ENCODE measurements at places on chromosomes 12 and 14.
A peak's percentile ranks its signal among the peaks of the same experiment; 100 is the strongest.

GRCh38 chr14:25908277-25909044 is 689.4 kb downstream of the NOVA1 start:
- no peak for DNase-seq

DNA sequence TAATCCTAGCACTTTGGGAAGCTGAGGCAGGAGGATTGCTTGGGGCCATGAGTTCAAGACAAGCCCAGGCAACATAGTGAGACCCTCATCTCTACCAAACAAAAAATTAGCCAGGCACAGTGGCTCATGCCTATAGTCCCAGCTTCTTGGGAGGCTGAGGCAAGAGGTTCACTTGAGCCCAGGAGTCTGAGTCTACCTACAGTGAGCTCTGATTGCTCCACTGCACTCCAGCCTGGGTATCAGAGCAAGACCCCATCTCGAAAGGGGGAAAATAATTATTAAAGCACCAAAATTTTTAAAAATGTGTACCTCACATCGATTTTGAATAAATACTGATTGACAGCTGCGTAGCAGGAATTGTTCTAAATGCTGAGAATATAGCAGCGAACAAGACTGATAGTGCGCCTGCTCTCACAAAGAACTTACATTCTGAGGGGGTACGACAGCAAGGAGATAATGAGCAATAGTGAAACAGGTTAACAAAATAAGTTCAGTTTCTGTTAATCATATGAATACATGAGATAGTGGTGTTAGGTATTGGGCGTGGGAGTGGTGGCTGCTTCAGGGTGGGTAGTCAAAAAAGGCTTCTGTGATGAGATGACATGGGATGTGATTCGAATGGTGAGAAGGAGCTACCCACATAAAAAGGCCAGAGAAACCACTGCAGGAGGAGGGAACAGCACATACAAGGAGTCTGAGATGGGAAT is 19.6 kb downstream of the HCFC2 start:
- no peak for DNase-seq

GRCh38 chr12:26749781-26750180 is 83.2 kb downstream of the ITPR2 start:
- no peak for DNase-seq

- DNase-seq = no peak
Measured at GRCh38 chr14:89207925-89208328, 209.1 kb downstream of the FOXN3 start.

DNA sequence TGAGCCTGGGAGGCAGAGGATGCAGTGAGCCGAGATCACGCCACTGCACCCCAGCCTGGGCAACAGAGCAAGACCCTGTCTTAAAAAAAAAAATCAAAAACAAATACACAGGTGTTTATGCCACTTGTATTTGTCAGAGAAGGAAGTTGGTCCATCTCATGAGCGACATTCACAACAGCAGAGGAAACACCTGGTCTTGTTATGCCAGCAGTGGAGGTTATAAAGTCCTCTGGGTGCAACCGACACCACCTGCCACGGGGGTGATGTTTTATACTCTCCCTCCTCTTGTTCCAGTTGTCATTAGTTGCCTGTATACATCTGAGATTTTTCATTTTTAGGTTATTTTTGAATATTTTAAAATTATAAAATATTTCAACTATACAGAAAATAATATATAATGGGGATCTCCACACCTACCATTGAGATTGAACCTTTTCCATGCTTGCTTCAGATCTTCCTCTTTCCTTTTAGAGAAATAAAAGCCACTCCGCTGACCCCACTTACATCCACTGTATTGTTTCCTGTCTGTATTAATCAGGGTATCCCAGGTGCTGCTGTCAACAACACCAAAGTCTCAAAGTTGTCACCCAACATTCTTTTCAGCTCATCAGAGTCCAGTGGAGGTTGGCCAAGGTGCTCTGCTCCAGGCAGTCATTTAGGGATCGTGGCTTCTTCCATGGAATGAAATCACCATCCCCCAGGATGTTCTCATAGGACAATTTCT is 65.1 kb downstream of the RNFT2 start:
- no peak for DNase-seq

DNA sequence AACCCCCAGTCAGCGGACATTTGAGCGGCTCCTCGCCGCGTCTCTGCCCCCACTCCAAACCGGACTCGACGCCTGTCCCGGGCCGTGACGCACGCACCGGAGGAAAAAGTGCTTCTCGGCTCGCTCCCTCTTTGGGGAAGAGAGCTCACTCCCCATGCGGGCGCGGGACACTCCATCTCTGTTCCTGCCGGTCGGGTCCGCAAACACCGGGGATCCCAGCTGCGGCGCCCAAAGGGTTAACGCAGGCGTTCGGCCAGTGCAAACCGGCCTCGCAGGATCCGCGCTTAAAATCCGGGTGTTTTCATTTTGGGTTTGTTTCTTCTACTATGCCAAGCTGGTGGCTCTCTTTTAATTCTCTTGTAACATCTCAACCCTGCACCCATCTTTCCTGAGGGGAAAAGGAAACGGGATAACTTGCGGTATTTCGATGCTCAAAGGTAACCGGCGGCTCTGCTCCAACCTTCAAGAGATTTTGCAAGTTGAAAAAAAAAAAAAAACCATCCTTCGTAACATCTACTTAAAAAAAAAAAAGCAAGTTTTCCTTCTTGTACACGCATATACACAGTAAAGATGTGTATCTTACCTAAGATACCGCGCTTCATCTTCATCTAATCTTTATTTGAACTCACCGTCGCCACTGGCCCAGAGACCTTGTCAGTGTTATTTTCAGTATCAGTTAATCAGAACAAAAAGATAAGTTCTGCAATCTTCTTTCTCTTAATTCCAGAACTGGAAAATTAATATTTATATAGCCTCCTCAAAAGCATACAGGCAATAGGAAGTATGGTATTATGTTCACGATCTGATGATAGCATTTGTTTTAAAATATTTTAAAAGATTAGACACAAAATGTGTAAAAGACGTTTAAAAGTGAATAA is 1.6 kb upstream of the ATP2B1 start:
- no peak for DNase-seq

DNA sequence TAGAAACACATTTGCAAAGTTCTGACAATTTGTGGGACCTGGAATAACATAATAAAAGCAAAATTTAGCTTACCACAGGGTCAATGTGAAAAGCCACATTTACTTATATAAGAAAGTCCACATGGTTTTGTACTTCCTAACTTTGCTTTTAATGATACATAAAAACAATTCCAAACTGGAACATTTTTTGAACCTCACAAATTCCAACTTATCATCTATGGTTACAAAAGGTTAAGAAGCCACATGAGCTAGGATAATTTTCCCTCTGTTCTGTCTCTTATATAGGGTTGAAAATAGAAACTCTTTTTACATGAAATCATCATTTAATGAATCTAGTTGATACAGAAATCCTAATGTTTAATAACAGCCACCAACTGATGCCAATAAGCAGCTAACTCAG is 8.9 kb upstream of the RERG start:
- no peak for DNase-seq

DNA sequence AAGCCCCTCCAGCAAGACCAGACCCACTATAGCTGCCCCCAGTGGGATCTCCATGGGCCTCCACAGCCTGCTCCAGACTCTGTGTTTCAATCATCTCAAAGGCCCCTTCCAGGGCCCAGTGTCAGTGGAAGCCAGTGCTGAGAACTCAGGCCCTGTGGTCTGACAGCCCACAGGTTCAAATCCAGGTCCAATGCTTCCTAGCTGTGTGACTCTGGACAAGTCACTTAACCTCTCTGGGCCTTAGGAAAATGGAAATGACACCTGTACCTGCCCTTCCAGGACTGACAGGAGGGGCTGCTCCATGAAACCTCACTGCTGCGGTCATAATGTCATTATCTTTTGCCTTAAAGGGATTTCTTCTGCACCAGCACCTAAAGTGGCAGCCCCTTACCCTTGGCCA is 101.9 kb downstream of the NCOR2 start:
- DNase-seq = no peak

- peak; percentile 26 for DNase-seq
Measured at GRCh38 chr12:3491938-3492792, 1.2 kb downstream of the PRMT8 start.

- DNase-seq = no peak
Measured at GRCh38 chr12:110235383-110235782, 45.7 kb upstream of the ATP2A2 start.
